ENCODE measurements at places on chromosomes 7 and 10.

DNA sequence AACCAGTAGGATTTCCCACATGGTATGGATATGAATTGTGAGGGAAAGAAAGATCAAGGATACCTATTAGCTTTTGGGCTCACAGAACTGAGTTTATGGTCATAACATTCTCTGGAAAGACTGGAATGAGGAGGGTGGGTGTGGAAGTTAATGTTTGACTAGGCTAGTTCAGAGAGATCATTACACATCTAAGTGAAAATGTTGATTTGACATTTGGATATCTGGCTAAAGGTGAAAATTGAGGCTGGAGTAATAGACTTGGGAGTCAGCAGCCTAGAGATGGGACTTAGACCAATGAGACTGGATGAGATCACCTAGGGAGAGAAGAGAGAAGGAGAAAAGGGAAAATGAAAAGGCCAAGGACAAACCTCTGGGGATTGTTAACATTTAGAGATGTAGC is 437.3 kb downstream of the CCSER2 start:
- no peak for DNase-seq

DNA sequence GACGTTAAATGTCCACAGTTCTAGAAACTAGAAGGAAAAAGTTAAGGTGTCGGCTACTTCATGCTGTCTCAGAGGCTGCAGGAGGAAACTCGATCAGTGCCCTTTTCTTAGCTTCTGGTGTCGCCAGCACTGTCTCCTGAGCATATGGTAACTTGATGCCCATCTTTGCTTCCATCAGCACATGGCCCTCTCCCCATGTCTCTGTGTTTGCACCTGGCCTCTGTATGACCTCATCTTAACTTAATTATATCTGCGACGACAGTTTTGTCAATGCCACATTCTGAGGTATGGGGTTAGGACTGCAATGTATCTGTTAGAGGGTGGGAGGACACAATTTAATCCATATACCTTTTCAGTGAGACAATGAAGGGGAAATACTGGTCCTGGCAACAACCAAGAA is 449.9 kb downstream of the POM121L12 start:
- DNase-seq: no peak

GRCh38 chr10:122665946-122666345 is 33.7 kb downstream of the C10orf120 start:
- DNase-seq: no peak

DNA sequence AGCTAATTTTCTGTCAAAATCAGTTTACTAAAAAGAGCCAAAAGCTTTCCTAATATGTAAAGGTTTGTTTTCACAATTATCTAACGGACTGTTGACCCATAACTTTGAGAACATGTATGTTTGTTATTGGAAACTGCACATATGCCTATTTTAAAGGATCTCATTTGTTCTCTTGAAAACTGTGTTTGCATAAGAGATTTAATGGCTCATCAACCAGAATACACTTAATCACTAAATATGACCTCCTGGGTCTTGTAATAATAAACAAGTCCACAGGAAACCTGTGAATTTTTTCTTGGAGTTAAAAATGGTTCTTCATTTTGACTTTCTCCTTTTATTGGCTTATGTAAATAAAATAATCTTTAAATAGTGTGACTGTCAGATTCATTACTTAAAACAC is 48.3 kb upstream of the STEAP1B start:
- no peak for DNase-seq

- no peak for DNase-seq
These were observed 198.2 kb upstream of the GNAI1 start for GRCh38 chr7:79936281-79936983.

DNA sequence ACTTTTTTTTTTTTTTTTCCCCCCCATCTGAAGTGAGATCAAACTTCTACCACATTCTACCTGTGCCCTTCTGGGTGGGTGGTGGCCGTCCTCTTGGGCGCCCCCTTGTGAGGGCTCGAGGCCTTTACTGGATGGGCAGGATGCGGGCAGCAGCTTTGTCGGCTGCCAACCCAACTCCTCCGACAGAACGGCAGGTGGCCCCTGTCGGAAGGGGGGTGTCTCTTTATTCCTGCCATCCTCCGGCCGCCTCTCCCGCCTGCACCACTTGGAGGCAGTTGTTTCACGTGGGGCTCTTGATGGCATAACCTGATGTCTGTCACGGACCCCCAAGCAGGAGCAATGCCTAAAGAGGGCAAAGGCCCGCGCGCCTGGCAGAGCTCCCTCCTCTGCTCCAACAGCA is 31.0 kb downstream of the AMZ1 start:
- DNase-seq: peak; percentile 30

- no peak for DNase-seq
These were observed 294.3 kb downstream of the CTNNA3 start for GRCh38 chr10:67401711-67402110.

- DNase-seq: no peak
These were observed 145.6 kb downstream of the EXOC4 start for GRCh38 chr7:133398506-133398905.

DNA sequence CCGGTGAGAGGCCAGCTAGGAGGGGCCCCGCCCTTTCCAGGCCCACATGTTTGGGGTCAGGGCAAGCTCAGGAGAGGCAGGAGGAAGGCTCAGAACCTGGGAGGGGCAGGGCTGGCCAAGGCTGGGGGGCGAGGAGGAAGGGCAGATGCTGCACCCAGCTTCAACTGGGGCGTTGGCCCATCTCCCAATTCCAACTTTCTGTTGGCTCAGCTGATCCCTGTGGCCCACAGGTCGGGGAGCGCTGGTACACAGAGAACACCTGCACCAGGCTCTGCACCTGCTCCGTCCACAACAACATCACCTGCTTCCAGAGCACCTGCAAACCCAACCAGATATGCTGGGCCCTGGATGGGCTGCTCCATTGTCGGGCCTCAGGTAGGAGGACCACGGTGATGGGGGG is 40.1 kb downstream of the ZAN start:
- no peak for DNase-seq

- DNase-seq: no peak
These were observed 256.0 kb upstream of the MKI67 start for GRCh38 chr10:128382225-128382624.
